ENCODE measurements at places on chromosomes 6 and 20.

DNA sequence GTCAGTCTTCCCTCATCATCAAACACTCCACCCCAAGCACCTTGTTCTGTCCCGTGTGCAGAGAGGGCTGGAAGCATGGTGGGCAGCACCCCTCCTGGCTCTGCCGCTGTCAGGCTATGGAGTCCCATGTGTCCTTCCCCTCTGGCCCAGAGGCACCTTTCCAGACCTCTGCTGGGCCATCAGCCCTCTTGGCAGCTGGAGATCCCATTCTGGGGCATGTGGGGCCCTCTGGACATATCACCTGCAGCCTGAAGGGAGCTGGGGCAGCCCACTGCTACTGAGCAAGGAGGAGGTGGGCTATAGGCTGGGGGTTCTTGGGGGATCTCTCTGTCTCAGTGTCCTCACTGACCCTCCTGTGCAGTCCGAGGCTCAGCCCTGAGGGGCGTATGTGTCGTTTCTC lies 42.2 kb downstream of the SUN5 start:
- DNase-seq, result no peak

DNA sequence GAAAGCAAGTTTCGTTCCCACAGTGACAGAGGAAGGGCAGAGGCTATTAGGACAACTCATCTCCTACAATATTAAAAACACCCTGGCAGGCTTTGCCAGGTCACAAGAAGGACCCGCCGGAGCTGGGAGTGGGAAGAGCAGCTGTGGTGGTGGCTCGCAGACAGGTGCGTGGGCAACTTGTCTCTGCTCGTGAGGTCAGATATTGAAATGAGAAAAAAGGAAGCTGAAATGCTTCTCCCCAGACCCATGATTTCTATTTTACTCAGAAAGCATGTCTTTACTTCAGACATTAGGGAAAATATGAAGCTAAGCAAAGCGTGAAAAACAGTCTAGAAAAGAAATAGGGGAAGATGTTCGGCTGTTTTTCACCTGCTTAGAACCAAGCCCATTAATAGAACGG lies 166.3 kb upstream of the EEF1E1 start:
- no peak for DNase-seq

DNA sequence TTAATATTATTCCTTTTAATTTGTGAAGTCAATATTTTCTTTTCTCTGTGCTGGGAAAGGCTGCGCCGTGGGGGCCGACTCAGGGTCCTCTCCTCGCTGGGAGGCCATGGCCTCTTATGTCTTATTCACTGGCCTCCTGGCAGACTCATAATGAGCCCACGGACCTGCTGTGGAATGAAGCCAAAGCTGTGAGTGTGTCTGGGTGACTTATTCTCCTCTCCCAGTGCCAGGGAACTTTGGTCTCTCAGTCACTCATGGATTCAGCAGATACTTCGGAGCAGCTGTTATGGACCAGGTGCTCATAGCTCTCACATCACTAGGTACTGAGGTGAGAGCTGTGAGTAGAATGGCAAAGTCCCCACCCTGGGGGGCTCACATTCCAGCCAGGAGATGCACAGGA lies 297.6 kb downstream of the CDH26 start:
- peak; percentile 22 for DNase-seq

DNA sequence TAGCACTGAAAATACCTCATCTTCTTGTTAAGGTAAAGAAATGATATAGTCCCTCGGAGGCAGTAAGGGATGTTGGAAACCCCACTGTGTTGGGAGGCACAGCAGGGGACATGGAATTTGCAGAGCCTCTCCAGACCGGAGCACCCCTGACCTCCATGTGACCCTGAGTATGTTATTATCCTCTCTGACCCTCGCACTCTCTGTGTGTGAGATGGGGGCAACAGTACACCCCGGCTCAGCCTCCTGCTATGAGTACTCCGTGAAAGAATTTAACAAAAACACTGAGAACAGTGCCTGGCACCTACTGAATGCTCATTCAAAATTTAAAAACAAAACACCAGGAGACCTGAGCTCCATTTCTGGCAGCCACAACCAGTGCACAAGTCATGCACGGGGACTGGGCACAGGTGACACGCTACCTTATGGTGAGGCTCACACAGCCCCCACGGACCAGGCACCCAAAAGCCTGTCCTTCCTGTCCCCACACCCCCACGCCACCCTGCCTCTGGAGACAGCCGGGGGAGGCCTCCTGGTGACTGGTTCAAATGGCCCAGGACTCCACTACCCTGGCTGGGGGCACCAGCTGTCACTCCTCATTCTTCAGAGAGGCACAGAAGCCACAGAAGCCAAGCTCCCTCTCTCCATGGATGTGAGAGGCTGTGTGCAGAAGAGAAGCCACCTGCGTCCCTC lies 6.1 kb downstream of the NINL start:
- no peak for DNase-seq

- DNase-seq, result peak; percentile 3
Measured at GRCh38 chr6:55868771-55869479, 6.5 kb downstream of the BMP5 start.
